ENCODE measurements at places on chromosomes 12 and 14. TPM values are rescaled to one million over a fixed set of nuclear protein-coding genes. Genes with fewer than 3 reads are reported as not detected.

Gene B4GALNT3
- total RNA-seq, result 0.13 TPM

Gene ANKS1B
- 1.9 TPM for total RNA-seq

Gene EFS
- 15.0 TPM for total RNA-seq

Gene KCNK10
- total RNA-seq, result not detected

Gene LRRC10
- total RNA-seq, result not detected

Gene ARL6IP4
- 98.4 TPM for total RNA-seq

Gene VASH1
- 7.7 TPM for total RNA-seq

Gene LGR5
- 2.2 TPM for total RNA-seq

Gene HELB
- 5.0 TPM for total RNA-seq

Gene COQ10A
- total RNA-seq, result 8.2 TPM

Gene SLC25A21
- 0.39 TPM for total RNA-seq

Gene MANSC4
- total RNA-seq, result not detected

Gene PSME2
- 58.8 TPM for total RNA-seq

Gene BMP4
- 20.0 TPM for total RNA-seq

Gene OR6C2
- not detected for total RNA-seq

Gene NUMB
- total RNA-seq, result 32.2 TPM

Gene MYG1
- total RNA-seq, result 32.3 TPM

Gene SLC35F4
- not detected for total RNA-seq

Gene ERBB3
- total RNA-seq, result 0.10 TPM

Gene CISTR
- not detected for total RNA-seq

Gene TESPA1
- not detected for total RNA-seq

Gene WSCD2
- not detected for total RNA-seq

Gene WIF1
- not detected for total RNA-seq

Gene KLHDC1
- total RNA-seq, result 3.4 TPM

Gene ACOT6
- total RNA-seq, result not detected

Gene P2RX7
- total RNA-seq, result 1.3 TPM

Gene CLEC6A
- total RNA-seq, result not detected

Gene RNFT2
- 6.6 TPM for total RNA-seq

Gene NPAS3
- 0.76 TPM for total RNA-seq

Gene KLRC1
- not detected for total RNA-seq

Gene AICDA
- not detected for total RNA-seq

Gene GPD1
- 0.20 TPM for total RNA-seq

Gene NELL2
- not detected for total RNA-seq

Gene KRT78
- not detected for total RNA-seq

Gene ZDHHC17
- total RNA-seq, result 89.4 TPM

Gene SLC10A1
- total RNA-seq, result not detected

Gene CERS5
- 77.0 TPM for total RNA-seq

Gene SPATA7
- total RNA-seq, result 13.6 TPM

Gene SERPINA4
- not detected for total RNA-seq

Gene ANG
- 6.8 TPM for total RNA-seq

Gene MLEC
- 156 TPM for total RNA-seq

All from smooth muscle cell of the pulmonary artery (primary cell).